ELR (cell line): ENCODE measurements at places on chromosomes 11 and 22.

GRCh38 chr11:748007-748359 is 719 bp downstream of the TALDO1 start:
- peak; percentile 42 for DNase-seq

GRCh38 chr11:122977470-122978298 is 4.0 kb downstream of the BSX start:
- DNase-seq, result no peak

DNA sequence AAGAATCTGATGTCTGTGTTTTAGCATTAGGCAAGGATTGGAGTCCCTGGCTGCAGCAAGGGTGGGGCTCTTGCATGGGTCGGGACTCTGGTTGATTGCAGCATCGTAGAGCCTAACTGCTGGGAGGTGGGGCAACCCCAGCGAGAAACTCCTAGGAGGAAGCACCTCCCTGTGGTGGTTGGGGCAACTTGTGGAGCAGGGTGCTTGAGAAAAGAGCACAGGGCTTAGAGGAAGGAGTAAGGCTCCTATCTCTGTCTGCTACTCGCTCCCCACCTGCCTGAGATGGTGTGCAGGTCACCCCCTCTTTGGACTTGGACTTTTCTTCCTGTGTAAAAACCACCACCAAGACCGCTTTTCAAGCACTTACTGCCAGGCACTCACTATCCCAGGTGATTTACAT is 15.6 kb downstream of the SREBF2 start:
- no peak for DNase-seq

DNA sequence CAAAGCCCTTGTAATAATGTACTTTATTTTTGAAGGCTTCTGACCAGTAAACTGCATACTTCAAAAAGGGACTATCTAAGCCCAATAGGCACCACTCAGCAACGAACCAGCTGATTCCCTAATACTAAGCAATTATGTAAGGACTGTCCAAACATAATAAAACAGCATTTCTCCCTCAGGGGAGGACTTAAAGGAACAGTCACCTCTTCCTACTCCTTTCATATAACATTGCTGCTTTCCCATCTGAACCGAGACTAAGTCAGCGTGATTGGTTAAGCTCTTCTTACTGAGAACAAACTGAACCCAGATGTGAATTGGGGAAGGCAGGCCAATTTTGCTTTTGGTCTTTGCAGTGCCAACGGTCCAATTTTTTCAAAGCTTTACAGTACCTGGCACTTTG is 420.0 kb downstream of the METTL15 start:
- DNase-seq, result no peak

DNA sequence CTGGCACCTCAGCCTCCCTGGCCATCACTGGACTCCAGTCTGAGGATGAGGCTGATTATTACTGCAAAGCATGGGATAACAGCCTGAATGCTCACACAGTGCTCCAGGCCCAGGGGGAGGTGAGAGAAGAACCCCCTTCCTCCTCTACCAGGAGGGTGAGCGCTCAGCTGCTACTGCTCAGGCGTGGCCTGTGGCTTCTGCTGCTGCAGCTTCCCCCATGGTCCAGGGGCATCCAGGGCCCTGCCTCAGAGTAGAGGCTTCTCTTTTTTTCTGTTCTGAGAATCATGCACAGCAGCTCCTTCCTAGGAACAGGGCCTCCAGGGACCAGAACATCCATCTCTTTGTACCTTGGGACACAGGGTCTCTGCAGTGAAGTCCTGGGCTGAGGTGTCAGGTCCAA is 83.1 kb downstream of the VPREB1 start:
- no peak for DNase-seq

- DNase-seq, result no peak
Measured at GRCh38 chr11:36278531-36279282, 10.5 kb downstream of the COMMD9 start.

GRCh38 chr11:46369458-46370152 is 11.9 kb upstream of the MDK start:
- peak; percentile 95 for DNase-seq

DNA sequence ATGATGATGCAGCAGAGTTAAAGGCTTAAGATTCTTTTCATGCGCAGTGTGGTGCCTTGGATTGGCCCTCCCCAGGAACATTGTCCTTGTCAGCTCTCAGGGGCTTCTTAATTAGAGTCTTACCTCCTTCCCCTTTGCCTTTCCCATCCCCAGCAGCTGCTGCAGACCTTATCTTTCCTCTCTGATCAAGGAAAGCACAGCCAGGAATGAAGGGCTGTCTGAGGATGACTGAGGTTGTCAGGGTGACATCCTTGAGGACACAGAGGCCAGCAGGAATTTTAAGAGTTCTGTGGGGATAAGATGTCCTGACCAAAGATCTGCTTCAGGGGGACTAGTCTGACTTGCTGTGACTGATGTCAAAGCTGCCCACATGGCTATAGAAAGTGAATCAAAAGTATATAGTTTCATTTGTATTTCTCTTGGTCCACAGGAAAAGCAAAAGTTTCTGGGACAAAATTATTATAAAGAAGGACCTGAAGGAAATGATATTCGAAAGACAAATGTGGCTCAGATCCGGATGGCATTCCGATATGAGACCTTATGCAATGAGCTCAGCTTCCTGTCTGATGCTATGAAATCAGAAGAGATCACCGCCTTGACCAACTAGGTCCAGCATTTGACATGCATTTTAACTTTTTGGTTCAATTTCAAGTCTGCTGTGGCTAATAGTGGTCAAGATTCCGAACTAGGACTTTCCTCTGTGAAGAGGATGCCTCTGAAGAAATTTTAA is 35.5 kb downstream of the RNF141 start:
- no peak for DNase-seq

DNA sequence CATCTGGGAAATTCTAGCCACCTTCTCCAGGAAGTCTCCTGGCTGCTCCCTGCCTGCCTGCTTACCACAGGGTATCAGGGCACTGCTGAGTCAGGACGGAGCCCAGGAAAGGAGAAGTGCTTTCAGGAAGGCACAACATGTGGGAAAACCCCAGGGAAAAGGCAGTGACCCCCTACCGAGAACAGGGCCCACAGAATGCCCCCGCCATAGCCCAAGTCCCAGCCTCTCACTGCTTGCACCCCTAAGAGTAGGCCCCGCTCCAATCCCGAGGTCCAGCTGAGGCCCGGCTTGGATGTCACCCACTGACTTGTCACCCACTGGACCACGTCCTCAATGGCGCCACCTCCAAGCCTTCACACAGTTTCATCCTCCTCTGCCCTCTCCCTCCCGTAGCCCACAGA is 34.1 kb downstream of the ARAP1 start:
- no peak for DNase-seq

DNA sequence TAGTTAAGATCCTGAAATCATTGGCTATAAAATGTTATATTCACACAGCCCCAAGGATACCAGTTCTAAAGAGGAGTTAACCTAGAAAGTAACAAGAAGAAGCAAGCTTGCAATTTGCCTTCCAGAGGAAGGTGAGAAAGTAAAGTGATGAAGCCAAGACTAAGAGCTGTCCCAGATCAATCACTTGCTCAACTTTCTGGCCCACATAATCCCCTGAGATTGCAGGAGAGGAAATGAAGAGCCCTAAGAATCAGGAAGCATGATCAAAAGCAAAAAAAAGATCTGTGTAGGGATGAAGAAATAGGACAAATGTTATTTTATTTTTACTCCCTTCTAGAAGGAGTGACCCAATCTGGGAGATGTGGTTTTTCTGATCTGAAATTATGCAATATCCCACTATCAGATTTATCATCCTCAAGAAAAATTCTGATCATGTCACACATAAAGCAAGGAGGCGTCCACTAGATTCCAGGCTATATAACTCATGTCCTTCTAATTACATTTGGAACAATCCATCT is 180.3 kb upstream of the GUCY1A2 start:
- no peak for DNase-seq

GRCh38 chr11:21931436-21932101 is 261.3 kb upstream of the ANO5 start:
- no peak for DNase-seq

DNA sequence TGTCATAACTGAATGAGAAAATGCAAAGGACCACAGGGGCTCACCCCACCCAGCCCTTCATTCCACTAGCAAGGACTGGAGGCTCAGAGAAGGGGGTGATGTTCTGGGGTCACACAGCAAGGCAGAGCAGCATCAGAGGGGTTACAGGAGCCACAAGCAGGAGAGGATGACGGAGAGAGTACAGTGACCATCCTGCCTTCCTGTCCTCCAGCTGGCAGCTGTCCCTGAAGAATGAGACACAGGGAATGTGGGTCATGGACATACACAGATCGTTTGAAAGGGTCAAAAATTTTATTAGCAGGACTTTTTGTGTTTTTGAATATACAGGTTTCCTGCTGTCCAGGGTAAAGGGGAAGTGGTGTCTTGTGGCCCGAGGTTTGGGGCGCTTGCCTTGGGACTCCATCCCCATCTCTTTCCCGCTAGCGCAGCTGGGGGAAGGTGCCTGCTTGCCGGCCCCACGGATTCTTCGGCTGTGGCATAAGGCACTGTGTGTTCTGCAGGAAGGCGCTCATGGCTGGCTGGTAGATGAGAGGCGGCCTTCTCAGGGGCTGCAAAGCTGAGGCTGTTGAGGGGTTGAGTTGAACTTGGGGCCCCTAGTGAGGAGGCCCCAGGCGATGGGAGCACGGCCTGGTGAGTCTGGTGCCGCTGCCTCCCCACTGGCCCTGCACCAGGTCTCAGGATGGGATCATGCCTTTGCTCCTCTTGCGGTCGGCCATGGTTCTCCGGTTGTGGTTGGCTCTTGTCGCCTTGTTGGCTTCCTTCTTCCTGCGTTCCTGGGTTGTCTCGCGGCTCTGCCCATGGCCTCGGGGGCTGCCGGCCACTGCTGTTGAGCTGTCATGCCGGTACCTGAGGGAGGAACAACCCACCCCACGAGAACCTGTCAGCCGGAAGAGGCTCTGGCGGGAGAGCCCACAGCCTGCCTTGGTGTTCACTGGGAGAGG is 21.4 kb downstream of the UQCR10 start:
- no peak for DNase-seq

- no peak for DNase-seq
Measured at GRCh38 chr11:75333807-75334140, 17.7 kb downstream of the ARRB1 start.

- no peak for DNase-seq
Measured at GRCh38 chr11:4368286-4368685, at the start of gene OR52B4. TSS of gene OR52B4 (minus strand) at chr11:4368386. CDS start at chr11:4368295, 91 bp downstream.

GRCh38 chr22:36036167-36036624 is 7.6 kb upstream of the RBFOX2 start:
- DNase-seq, result no peak

- DNase-seq, result no peak
Measured at GRCh38 chr11:1077417-1078119, 2.9 kb downstream of the MUC2 start.

DNA sequence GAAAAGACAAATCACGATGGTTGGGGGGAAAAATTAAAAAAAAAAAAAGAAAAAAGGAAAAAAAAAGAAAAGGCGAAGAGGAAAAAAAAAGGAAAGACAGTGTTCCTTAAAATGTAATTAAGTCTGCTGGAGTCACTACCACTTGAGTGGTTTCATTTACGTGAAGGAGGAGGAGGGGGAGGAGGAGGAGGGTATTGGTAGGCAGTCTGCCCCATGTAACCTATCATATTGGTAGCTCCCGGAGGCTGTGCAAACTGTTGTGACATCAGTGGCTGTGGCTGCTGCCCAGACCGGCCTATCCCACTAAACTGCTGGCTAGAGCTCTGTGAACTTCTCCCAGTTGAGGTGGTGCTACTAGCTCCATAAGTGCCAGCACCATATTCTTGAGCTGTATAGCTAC is 17.9 kb downstream of the KDELR3 start:
- no peak for DNase-seq

DNA sequence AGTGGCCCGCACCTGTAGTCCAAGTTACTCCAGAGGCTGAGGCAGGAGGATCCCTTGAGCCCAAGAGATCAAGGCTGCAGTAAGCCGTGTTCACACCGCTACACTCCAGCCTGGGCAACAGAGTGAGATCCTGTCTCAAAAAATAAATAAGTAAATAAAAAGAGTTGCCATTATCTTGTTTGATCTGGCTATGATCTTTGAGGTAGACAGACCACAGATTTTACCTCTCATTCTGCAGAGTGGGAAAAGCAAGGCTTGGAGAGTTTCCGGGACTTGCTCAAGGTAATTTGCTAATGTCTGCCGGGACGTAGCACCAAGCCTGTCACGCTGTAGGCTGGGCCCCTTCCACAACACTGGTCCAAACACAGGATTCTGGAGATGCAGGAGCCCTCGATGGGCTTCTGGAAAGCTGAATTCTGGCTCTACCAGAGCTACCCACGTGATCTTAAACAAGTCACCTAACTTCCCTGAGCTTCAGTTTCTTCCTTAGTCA is 6.8 kb downstream of the GRAP2 start:
- no peak for DNase-seq

- no peak for DNase-seq
Measured at GRCh38 chr22:41436322-41437113, 10.1 kb downstream of the TOB2 start.

DNA sequence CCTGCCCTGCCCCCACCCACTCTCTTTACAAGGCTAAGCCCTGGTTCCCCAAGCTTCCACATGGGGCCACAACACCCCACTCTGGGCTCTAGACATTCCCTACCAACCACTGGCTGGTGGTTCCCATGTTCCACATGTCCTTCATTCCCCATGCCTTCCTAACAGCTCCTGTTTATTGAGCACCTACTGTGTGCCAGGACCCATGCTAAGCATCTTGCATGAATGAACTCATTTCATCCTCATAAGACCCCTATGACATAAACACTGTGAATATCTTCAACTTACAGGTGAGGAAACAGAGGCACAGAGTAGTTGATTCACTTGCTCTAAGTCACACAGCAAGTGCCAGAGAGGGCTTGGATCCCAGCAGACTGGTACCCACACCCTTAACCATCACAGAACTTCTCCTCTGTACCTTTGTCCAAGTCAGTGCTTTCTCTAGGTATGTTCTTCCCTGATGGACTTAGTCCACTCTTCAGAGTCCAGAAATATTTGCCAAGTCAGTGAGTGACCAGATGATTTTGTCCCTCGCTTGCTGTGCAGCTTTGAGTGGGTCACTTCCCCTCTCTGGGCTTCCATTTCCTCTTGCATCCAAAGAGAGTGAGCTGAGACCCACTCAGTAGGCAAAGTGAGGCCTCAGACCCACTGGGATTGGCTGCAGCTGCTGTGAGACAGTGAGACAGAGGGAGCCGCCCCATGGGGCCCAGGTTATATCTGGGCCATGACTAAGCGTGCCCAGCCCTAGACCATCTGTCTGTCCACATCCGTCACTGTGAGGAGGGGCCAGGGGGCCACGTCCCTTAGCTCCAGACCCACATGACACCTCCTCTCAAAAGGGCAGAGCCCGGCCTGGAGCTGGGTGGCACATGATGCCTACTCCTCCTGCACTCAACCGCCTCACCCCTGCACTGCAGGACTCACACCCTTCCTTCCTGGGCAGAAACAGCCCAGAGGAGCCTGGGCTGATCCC is 132.4 kb downstream of the MN1 start:
- DNase-seq, result peak; percentile 78

GRCh38 chr22:44585559-44586350 is 87.7 kb upstream of the RTL6 start:
- DNase-seq, result no peak

GRCh38 chr11:62151737-62152102 is 27.9 kb downstream of the INCENP start:
- no peak for DNase-seq

DNA sequence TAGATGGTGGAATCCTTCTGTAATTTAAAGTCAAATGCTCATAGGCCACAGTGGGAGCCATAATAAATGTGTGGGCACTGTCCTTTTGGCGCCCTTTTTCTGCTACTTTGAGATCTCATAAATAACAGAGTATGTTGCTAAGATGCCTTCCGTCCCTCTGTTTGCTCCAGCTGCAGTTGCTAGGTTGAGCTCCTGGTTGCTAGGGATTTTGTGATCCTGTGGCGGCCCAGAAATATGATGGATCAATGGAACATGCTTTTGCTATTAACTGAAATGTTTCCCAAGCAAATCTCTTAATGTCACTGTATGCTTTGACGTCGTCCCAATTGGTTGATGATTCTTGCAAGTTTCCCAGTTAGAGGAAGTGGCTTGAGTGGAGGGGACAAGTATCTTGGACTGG is 53.5 kb downstream of the MYO18B start:
- no peak for DNase-seq
